ENCODE measurements at places on chromosomes 7 and 10. TPM values are rescaled to one million over a fixed set of nuclear protein-coding genes. Genes with fewer than 3 reads are reported as not detected.

GRCh38 chr7:24279512-24279911 lies 4.5 kb upstream of the NPY start:
- no peak overlapping the region for H3K27ac ChIP-seq
- H3K4me3 ChIP-seq, result no peak overlapping the region

- H3K27me3 ChIP-seq, result no peaks in the 10 kb centered on the region
- no peak for DNase-seq
- peak overlapping the region; percentile 49 for H3K27ac ChIP-seq
- H3K4me1 ChIP-seq, result peaks cover 10% of the 10 kb centered on the region
Observed at GRCh38 chr10:69328380-69328735, 50.1 kb downstream of the HK1 start.

The HNRNPH3 gene
- 23.6 TPM for total RNA-seq

DNA sequence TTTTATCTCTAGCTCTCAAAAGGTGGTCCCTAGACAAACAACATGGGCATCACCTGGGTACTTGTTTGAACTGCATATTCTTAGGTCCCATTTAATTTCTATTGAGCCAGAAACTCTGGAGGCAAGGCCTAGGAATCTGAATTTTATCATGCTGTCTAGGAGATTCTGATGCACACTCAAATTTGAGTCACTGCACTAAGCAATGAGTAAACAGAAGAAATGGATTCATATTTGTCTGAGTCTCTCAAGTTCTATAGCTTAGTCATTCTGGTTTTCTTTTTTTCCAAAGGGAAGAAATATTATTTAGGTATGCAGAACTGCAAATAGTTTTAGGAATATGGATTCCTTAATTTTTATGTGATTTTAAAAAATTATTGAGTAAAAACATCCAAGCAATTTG lies 185.5 kb downstream of the SEMA3A start:
- no peak overlapping the region for H3K27ac ChIP-seq
- no peaks in the 10 kb centered on the region for H3K27me3 ChIP-seq
- H3K4me3 ChIP-seq, result no peak overlapping the region
- H3K36me3 ChIP-seq, result peaks cover 21% of the 10 kb centered on the region

- H3K27ac ChIP-seq, result peak overlapping the region; percentile 56
- no peaks in the 10 kb centered on the region for H3K27me3 ChIP-seq
- H3K4me1 ChIP-seq, result peaks cover 10% of the 10 kb centered on the region
- DNase-seq, result peak; percentile 44
- no peaks in the 10 kb centered on the region for H3K36me3 ChIP-seq
Observed at GRCh38 chr7:2037301-2037807, 195.4 kb downstream of the MAD1L1 start.

DNA sequence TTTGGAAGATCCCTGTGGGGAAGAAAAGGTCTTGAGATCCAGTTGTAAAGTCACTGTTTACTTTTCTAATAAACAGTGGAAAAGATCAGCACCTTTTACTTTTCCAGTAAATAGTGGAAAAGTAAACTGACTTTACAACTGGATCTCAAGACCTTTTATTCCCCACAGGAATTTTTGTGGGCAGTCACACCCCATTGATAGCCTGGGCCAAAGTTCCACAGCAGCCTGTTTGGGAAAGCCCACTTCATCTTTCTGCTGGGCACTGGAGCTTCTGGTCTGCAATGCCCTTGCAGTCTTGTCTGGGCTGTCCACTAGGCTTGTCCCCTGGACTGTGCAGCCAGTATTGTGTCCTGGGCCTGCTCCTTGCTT lies 50.2 kb downstream of the ADCY1 start:
- H3K36me3 ChIP-seq, result no peaks in the 10 kb centered on the region
- no peak overlapping the region for H3K27ac ChIP-seq
- H3K27me3 ChIP-seq, result peaks cover 8% of the 10 kb centered on the region
- H3K4me3 ChIP-seq, result no peak overlapping the region
- H3K4me1 ChIP-seq, result no peaks in the 10 kb centered on the region

- H3K4me3 ChIP-seq, result no peak overlapping the region
- no peak for DNase-seq
- no peaks in the 10 kb centered on the region for H3K4me1 ChIP-seq
- H3K27ac ChIP-seq, result no peak overlapping the region
- no peaks in the 10 kb centered on the region for H3K27me3 ChIP-seq
Observed at GRCh38 chr10:120609006-120609405, 152.0 kb downstream of the PLPP4 start.

DNA sequence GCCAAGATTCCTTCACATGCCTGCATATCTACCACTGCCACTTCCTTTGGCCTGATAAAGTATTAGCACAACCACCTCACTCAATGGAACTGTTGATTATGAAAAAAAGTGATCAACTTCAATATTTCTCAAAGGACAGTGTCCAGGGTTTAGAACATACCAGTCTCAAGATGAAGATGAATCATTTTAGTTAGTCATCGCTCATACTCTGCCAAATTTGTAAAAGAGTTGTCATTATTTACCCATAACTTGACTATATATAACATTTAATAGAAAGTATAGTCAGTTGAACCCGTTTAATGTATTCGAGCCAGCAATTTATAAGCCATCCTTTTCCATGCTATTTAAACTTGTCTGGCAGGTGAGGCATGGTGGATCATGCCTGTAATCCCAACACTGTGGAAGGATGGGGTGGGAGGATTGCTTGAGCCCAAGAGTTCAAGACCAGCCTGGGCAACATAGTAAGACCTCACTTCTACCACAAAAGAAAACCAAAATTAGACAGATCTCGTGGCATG lies 33.2 kb downstream of the SPAM1 start:
- H3K4me1 ChIP-seq, result no peaks in the 10 kb centered on the region
- H3K36me3 ChIP-seq, result no peaks in the 10 kb centered on the region
- no peak for DNase-seq
- H3K27me3 ChIP-seq, result no peaks in the 10 kb centered on the region
- no peak overlapping the region for H3K27ac ChIP-seq

The ZNF37A gene
- 10.0 TPM for total RNA-seq

DNA sequence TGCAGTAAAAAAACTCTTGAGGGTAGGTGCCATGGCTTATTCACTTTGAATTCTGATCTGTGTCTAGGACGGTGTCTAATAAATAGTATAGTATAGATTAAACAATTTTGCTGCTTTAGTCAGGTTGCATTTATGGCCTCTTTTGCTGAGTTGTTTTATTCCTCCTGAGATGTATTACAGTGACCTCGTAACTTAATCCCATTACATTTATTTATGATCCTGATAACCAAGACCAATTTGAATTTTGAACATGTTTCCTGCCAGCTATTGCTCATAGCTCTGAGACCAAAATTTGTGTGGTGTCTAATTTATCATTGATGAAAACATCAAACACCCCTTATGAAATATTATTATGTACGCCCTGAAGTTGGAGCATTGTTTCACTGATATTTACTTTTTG lies 381.9 kb upstream of the SEMA3C start:
- DNase-seq, result no peak
- H3K4me3 ChIP-seq, result no peak overlapping the region
- no peaks in the 10 kb centered on the region for H3K4me1 ChIP-seq
- H3K27me3 ChIP-seq, result peaks cover 3% of the 10 kb centered on the region
- H3K27ac ChIP-seq, result no peak overlapping the region
- H3K36me3 ChIP-seq, result no peaks in the 10 kb centered on the region

The PSD gene
- total RNA-seq, result 2.0 TPM

GRCh38 chr10:105138358-105138757 lies 497.3 kb downstream of the SORCS3 start:
- no peaks in the 10 kb centered on the region for H3K4me1 ChIP-seq
- DNase-seq, result no peak
- H3K27ac ChIP-seq, result no peak overlapping the region
- H3K36me3 ChIP-seq, result no peaks in the 10 kb centered on the region

- no peak overlapping the region for H3K27ac ChIP-seq
- peaks cover 8% of the 10 kb centered on the region for H3K27me3 ChIP-seq
- DNase-seq, result no peak
- no peaks in the 10 kb centered on the region for H3K4me1 ChIP-seq
- H3K36me3 ChIP-seq, result no peaks in the 10 kb centered on the region
Observed at GRCh38 chr7:99822731-99823718, 4.8 kb upstream of the CYP3A43 start.

GRCh38 chr10:47335906-47336305 lies 12.3 kb upstream of the RBP3 start:
- H3K27me3 ChIP-seq, result peaks cover 15% of the 10 kb centered on the region
- peaks cover 1% of the 10 kb centered on the region for H3K4me1 ChIP-seq
- H3K27ac ChIP-seq, result no peak overlapping the region
- H3K4me3 ChIP-seq, result no peak overlapping the region

- no peaks in the 10 kb centered on the region for H3K4me1 ChIP-seq
- H3K27me3 ChIP-seq, result peaks cover 11% of the 10 kb centered on the region
- no peak overlapping the region for H3K4me3 ChIP-seq
- no peak overlapping the region for H3K27ac ChIP-seq
- no peak for DNase-seq
Observed at GRCh38 chr10:33712825-33713224, 378.4 kb upstream of the NRP1 start.

GRCh38 chr7:84248843-84249242 lies 54.3 kb upstream of the SEMA3A start:
- no peak for DNase-seq
- no peaks in the 10 kb centered on the region for H3K27me3 ChIP-seq
- peaks cover 8% of the 10 kb centered on the region for H3K4me1 ChIP-seq
- H3K27ac ChIP-seq, result peak overlapping the region; percentile 30

GRCh38 chr7:158061884-158062656 lies 525.6 kb downstream of the PTPRN2 start:
- H3K4me3 ChIP-seq, result no peak overlapping the region
- no peak for DNase-seq
- H3K36me3 ChIP-seq, result no peaks in the 10 kb centered on the region
- no peaks in the 10 kb centered on the region for H3K27me3 ChIP-seq

The CYP26A1 gene
- total RNA-seq, result not detected

DNA sequence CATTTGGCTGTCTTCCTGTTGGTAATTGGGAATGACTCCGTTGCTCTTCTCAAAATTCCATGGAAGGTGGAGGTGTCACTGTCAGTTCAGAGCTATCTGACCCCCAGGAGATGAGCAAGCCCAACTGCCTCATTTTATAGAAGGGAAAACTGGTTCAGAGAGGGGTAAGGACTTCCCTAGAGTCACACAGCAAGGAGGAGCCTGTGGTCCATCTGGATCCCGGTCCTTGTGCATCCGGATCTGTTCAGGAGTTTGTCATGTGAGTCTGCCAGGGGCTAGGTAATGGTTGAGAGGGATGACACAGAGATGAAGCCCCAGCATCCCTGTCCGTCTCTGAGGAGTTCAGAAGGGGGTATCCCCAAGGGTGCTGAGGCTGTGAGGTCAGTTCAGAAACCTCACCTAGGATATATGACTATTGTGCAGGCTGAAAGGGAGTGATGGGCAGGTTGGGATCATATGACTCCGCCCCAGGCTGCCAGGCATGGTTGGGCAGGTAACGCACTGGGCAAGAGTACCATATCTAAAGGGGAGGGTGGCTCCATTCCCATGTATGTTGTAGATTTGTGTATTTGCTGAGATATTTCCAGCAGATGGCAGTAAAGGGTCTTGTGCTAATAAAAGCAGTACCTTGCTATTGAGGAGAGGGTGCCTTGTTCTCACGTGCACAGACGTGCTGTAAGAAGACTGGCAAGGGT lies 16.0 kb upstream of the SLC29A3 start:
- DNase-seq, result peak; percentile 61
- peaks cover 3% of the 10 kb centered on the region for H3K36me3 ChIP-seq
- peaks cover 2% of the 10 kb centered on the region for H3K27me3 ChIP-seq
- no peak overlapping the region for H3K27ac ChIP-seq
- no peaks in the 10 kb centered on the region for H3K4me1 ChIP-seq

DNA sequence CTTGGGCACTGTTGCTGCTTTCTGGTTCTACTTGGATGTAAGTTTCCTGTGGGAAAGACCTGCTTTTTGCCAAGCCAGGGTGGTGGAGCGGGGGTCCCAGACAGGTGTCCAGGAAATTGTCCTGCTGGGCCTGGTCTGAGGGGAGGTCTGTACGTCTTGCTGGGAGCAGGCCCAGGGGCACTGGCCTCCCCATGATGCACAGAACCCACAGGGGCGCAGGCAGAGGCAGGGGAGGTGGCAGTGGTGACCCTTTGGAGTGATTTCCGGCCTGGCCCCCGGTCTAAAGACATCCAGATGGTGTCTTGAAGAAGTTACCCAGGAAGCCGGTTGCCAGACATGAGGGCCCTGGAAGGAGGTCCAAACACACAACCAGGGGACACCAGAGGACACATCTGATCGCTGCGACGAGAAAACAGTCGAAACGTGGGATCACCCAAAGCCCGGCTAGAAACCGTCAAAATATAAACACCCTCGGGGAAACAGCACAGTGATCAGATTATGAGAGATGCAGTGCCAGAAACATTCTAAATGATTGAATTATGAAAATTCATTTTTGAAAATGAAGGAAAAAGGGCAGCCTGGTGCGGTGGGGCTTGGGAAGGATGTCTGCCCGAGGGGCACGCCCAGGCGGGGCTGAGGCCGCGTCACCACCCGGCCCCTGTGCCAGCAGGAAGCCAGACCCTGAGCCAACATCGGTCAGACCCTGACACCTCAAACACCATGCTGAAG lies 59.6 kb downstream of the TMEM270 start:
- no peaks in the 10 kb centered on the region for H3K36me3 ChIP-seq
- H3K27me3 ChIP-seq, result peaks cover 13% of the 10 kb centered on the region
- no peak overlapping the region for H3K27ac ChIP-seq
- no peak for DNase-seq
- peaks cover 2% of the 10 kb centered on the region for H3K4me1 ChIP-seq

DNA sequence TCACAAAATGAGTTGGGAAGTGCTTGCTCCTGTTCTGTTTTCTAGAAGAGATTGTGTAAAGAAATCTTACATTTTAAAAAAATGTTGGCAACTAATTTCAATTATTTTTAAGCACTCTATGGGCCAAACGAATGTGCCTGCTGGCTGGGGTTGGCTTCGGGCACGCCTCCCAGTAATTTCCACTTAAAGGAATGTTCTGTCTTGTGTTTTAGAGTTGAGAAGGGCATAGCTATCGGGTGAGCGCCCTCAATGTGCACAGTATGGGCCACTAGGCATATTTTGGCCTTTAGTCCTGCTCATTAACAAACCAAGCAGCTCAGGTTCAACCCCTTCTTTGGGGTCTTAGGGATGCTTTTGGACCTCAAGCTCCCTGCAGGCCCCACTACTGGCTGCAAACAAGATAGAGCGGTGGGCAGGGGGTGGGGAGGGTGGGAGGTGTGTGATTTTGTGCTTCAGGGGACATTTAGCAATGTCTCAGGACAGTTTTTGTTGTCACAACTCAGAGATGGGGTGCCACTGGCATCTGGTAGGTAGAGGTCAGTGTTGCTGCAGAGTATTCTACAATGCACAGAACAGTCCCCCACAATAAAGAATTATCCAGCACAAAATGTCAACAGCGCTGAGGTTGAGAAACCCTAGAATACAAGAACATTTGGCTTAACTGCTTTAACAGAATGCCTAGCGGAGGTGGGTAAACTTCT lies 40.7 kb downstream of the TACC2 start:
- H3K4me3 ChIP-seq, result no peak overlapping the region
- DNase-seq, result no peak
- no peaks in the 10 kb centered on the region for H3K4me1 ChIP-seq
- no peak overlapping the region for H3K27ac ChIP-seq

The LRCH4 gene
- 5.0 TPM for total RNA-seq

The SFTPD gene
- total RNA-seq, result not detected

The RNF133 gene
- total RNA-seq, result under 0.01 TPM

- peaks cover 9% of the 10 kb centered on the region for H3K4me1 ChIP-seq
- no peaks in the 10 kb centered on the region for H3K27me3 ChIP-seq
- peak; percentile 19 for DNase-seq
- H3K27ac ChIP-seq, result peak overlapping the region; percentile 41
Observed at GRCh38 chr10:18368273-18368672, 228.0 kb downstream of the CACNB2 start.

The TAS2R5 gene
- 0.36 TPM for total RNA-seq

The CDC14C gene
- under 0.01 TPM for total RNA-seq
